ENCODE measurements at places on chromosomes 2 and 18. TPM values are rescaled to one million over a fixed set of nuclear protein-coding genes. Genes with fewer than 3 reads are reported as not detected.

Gene KATNAL2
- 6.1 TPM for total RNA-seq

Gene LYPD6
- total RNA-seq: 30.1 TPM

Gene ACMSD
- not detected for total RNA-seq

Gene KCNE4
- 0.72 TPM for total RNA-seq

Gene STARD6
- total RNA-seq: not detected

Gene ITSN2
- total RNA-seq: 25.5 TPM

Gene MGAT4A
- 33.5 TPM for total RNA-seq

Gene CCDC85A
- total RNA-seq: 1.1 TPM

Gene EFR3B
- 22.1 TPM for total RNA-seq

Gene CPS1
- total RNA-seq: 4.9 TPM

Gene SPC25
- total RNA-seq: 15.8 TPM

Gene RNU2-63P
- total RNA-seq: not detected

Gene AQP12B
- total RNA-seq: not detected

Gene CNDP1
- 0.29 TPM for total RNA-seq

Gene DSG2
- total RNA-seq: 119 TPM

Gene IWS1
- 60.4 TPM for total RNA-seq

Gene E2F6
- total RNA-seq: 21.4 TPM

Gene KCNJ3
- 9.6 TPM for total RNA-seq

Gene EFHD1
- 4.3 TPM for total RNA-seq

Gene DNAH7
- total RNA-seq: 5.7 TPM

Gene NRP2
- total RNA-seq: 6.3 TPM

Gene ONECUT2
- 110 TPM for total RNA-seq

Gene GCA
- 113 TPM for total RNA-seq

Gene UGT1A5
- not detected for total RNA-seq

Gene ZNF521
- total RNA-seq: 39.1 TPM
